ENCODE measurements at places on chromosomes 5 and 9.
A peak's percentile ranks its signal among the peaks of the same experiment; 100 is the strongest.

GRCh38 chr9:109977521-109977920, 197.5 kb downstream of the PALM2AKAP2 start:
- H3K36me3 ChIP-seq, result no peaks in the 10 kb centered on the region
- H3K4me1 ChIP-seq, result peaks cover 9% of the 10 kb centered on the region
- H3K27me3 ChIP-seq, result no peaks in the 10 kb centered on the region
- no peak overlapping the region for H3K27ac ChIP-seq

- no peaks in the 10 kb centered on the region for H3K27me3 ChIP-seq
- peaks cover 16% of the 10 kb centered on the region for H3K4me1 ChIP-seq
- no peak overlapping the region for H3K27ac ChIP-seq
- peaks cover 3% of the 10 kb centered on the region for H3K36me3 ChIP-seq
- H3K4me3 ChIP-seq, result no peak overlapping the region
These were observed 25.7 kb downstream of the SLC1A1 start for GRCh38 chr9:4515958-4516375.

GRCh38 chr9:738209-738915, 103.1 kb upstream of the DMRT1 start:
- H3K27ac ChIP-seq, result no peak overlapping the region
- peaks cover 2% of the 10 kb centered on the region for H3K36me3 ChIP-seq
- H3K27me3 ChIP-seq, result peaks cover 19% of the 10 kb centered on the region
- H3K4me3 ChIP-seq, result no peak overlapping the region
- no peaks in the 10 kb centered on the region for H3K4me1 ChIP-seq

DNA sequence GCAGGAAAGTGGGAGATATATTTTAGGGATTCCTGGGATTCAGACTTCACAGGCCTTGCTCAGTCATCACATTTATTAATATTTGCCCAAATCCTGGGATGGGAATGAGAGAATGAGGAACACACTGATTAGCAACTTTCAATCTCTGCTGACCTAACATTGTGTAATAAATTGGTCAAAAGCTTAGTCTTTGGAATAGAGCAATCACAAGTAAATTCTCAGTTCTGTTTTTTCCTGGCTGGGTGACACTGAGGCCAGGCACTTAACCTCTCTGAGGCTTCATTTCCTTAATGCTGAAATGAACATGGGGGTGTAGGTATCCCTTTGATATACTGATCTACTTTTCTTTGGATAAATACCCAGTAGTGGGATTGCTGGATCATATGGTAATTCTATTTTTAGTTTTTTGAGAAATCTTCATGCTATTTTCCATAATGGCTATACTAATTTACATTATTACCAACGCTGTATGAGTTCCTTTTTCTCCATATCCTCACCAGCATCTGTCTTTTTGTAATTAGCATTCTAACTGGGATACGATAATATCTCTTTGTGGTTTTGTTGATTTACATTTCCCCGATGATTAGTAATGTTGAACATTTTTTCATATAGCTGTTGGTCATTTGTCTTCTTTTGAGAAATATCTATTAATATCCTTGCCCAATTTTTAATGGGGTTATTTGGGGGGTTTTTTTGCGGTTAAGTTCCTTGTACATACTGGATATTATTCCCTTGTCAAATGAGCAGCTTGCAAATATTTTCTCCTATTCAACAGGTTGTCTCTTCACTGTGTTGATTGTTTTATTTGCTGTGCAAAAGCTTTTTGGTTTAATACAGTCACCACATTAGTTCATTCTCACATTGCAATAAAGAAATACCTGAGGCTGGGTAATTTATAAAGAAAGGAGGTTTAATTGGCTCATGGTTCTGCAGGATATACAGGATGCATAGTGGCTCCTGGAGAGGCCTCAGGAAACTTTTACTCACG, 36.8 kb upstream of the NIPBL start:
- H3K36me3 ChIP-seq, result no peaks in the 10 kb centered on the region
- no peak for DNase-seq
- no peak overlapping the region for H3K4me3 ChIP-seq
- H3K27me3 ChIP-seq, result peaks cover 40% of the 10 kb centered on the region

GRCh38 chr5:171340491-171340890, 31.4 kb downstream of the TLX3 start:
- no peak overlapping the region for H3K27ac ChIP-seq
- H3K4me1 ChIP-seq, result no peaks in the 10 kb centered on the region
- H3K27me3 ChIP-seq, result peaks cover 33% of the 10 kb centered on the region

- H3K4me3 ChIP-seq, result no peak overlapping the region
- no peak for DNase-seq
- peaks cover 28% of the 10 kb centered on the region for H3K27me3 ChIP-seq
- no peaks in the 10 kb centered on the region for H3K36me3 ChIP-seq
- H3K4me1 ChIP-seq, result no peaks in the 10 kb centered on the region
- no peak overlapping the region for H3K27ac ChIP-seq
These were observed 281.3 kb downstream of the ARRDC3 start for GRCh38 chr5:91101600-91102379.

GRCh38 chr5:5658226-5658625, 235.7 kb downstream of the ICE1 start:
- no peaks in the 10 kb centered on the region for H3K4me1 ChIP-seq
- H3K4me3 ChIP-seq, result no peak overlapping the region
- H3K27me3 ChIP-seq, result peaks cover 69% of the 10 kb centered on the region
- no peak overlapping the region for H3K27ac ChIP-seq

- H3K27me3 ChIP-seq, result peaks cover 9% of the 10 kb centered on the region
- no peak for DNase-seq
- no peaks in the 10 kb centered on the region for H3K36me3 ChIP-seq
These were observed 175.9 kb downstream of the RFK start for GRCh38 chr9:76218117-76218885.

- H3K36me3 ChIP-seq, result no peaks in the 10 kb centered on the region
- H3K4me1 ChIP-seq, result no peaks in the 10 kb centered on the region
- peaks cover 64% of the 10 kb centered on the region for H3K27me3 ChIP-seq
These were observed 58.3 kb upstream of the WDR41 start for GRCh38 chr5:77550406-77550805.

DNA sequence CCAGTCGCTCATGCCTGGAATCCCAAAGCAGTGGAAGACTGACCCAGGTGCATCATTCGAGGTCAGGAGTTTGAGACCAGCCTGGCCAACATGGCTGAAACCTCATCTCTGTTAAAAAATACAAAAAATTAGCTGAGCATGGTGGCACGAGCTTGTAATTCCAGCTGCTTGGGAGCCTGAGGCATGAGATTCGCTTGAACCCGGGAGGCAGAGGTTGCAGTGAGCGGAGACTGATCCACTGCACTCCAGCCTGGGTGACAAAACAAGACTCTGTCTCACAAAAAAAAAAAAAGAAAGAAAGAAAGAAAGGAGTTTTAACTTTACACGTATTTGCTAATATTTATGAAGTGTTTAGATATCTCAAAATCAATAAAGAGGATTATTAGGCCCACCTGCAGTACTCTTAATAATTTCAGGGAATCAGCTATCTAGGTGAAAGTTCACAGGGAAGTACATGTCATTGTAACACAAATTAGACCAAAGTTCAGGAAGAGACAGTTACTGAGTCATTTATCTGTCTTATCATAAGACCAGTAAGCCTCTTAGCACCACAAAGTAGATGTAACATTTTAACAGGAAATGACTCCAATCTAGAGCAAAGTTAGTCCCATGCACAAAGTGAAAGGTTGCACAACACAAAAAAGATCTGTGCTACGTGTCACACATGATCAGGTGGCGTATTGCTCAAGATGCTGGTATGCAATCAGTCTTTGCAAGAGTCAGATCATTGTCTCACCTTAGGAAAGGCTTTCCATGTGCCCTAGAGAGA, 34.1 kb upstream of the PLIN2 start:
- peak overlapping the region; percentile 94 for H3K27ac ChIP-seq
- H3K27me3 ChIP-seq, result no peaks in the 10 kb centered on the region
- H3K4me3 ChIP-seq, result peak overlapping the region; percentile 36
- peaks cover 13% of the 10 kb centered on the region for H3K4me1 ChIP-seq

DNA sequence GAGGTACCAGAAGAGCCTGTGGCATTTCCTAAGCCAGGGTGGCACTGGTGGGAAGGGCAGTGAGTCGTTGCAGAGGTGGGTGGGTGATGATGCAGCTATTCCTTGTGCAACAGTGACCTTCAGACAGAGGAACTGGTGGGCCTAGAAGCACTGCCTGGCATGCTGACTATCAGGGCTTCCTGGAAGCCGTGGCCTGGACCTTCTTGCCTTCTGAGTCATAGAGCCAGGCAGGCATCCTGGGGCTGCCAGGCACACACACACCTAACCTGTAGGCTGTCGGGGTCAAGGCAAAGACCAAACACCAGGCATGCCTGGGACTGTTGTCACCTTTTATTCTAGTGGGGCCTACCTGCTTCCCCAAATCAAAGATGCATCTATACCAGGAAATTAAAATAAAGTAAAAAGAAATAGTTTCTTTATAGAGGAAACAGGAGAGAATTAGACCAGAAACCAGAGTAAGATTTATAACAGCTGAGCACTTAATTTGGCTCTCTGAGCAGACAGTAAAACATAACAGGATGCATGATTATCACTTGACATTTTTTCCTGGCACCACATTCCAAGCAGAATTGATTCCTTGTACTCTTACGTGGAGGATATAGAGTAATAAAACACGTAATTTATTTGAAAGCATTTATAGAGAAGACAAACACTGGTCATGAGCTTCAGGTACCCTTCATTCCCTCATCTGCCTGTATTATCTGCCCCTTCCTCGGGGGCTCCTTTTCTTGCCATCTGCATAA, 25.1 kb downstream of the NANS start:
- peaks cover 16% of the 10 kb centered on the region for H3K4me1 ChIP-seq
- H3K27ac ChIP-seq, result peak overlapping the region; percentile 73
- no peak overlapping the region for H3K4me3 ChIP-seq

- H3K36me3 ChIP-seq, result peaks cover 59% of the 10 kb centered on the region
- no peak for DNase-seq
- H3K27ac ChIP-seq, result peak overlapping the region; percentile 17
- no peaks in the 10 kb centered on the region for H3K27me3 ChIP-seq
These were observed 17.5 kb upstream of the ROPN1L start for GRCh38 chr5:10424124-10424731.

DNA sequence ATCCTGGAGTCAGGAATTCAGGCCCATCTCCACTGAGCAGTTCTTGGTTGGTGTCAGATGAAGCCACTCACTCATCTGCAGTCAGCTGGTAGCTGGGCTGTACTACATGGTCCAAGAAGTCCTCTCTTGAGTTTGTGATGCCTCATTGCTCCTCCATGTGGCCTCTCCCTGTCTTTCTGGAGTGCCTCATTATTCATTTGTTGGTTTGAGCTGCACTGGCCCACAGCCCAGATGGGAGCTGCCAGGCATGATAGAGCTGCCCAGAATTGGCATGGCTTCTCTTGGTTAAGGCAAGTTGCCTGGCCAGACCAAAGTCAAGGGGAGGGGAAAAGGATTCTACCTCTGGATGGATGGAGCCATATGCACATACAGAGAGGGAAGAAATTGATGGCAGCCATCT, 8.0 kb downstream of the PTCD2 start:
- H3K4me3 ChIP-seq, result no peak overlapping the region
- no peak overlapping the region for H3K27ac ChIP-seq
- peaks cover 30% of the 10 kb centered on the region for H3K36me3 ChIP-seq
- no peak for DNase-seq
- peaks cover 6% of the 10 kb centered on the region for H3K4me1 ChIP-seq

DNA sequence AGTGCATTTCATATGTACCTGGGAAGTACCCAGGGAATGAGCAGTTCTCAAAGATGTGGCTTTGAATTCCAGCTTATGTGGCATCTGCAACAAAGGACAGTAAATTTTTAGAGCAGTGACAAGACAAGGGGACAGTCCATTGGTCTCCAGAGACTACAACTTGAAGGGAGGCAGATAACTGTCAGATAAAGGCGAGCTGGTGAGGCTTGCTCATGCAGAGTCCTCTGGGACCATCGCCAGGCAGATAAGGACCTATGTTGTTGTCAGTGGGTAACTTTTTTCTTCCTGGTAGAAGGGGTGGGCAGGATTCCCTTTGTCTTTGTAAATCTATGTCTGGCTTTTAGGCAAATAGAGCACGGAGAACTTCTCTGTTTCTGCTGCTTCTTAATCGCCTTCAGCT, 120.2 kb downstream of the ICE1 start:
- H3K27me3 ChIP-seq, result peaks cover 31% of the 10 kb centered on the region
- no peak overlapping the region for H3K27ac ChIP-seq
- no peaks in the 10 kb centered on the region for H3K4me1 ChIP-seq
- DNase-seq, result no peak
- H3K4me3 ChIP-seq, result no peak overlapping the region

DNA sequence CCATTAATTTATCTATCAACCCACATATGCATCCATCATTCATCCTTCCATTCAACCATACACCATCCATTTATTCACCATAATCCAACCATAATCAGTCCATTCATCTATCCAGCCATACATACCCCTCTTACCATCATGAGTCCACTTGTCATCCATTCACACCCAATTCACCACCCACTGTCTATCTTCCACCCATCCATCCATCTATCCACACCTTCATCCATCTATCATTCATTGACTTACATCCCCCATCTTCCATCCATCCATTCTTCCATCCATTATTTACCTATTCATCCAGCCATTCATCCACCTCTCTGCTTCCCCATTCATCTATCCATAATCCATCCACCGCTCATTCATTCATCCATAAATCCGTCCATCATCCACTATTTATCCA, 17.8 kb downstream of the PAEP start:
- no peaks in the 10 kb centered on the region for H3K27me3 ChIP-seq
- H3K4me3 ChIP-seq, result no peak overlapping the region
- no peaks in the 10 kb centered on the region for H3K4me1 ChIP-seq

GRCh38 chr5:4781299-4781698, 358.8 kb upstream of the ADAMTS16 start:
- H3K4me3 ChIP-seq, result no peak overlapping the region
- no peaks in the 10 kb centered on the region for H3K36me3 ChIP-seq
- H3K4me1 ChIP-seq, result no peaks in the 10 kb centered on the region
- DNase-seq, result no peak
- no peaks in the 10 kb centered on the region for H3K27me3 ChIP-seq

- H3K27me3 ChIP-seq, result peaks cover 12% of the 10 kb centered on the region
- no peaks in the 10 kb centered on the region for H3K36me3 ChIP-seq
- H3K27ac ChIP-seq, result no peak overlapping the region
- H3K4me1 ChIP-seq, result no peaks in the 10 kb centered on the region
These were observed 210.6 kb downstream of the PCSK5 start for GRCh38 chr9:76101075-76101474.

DNA sequence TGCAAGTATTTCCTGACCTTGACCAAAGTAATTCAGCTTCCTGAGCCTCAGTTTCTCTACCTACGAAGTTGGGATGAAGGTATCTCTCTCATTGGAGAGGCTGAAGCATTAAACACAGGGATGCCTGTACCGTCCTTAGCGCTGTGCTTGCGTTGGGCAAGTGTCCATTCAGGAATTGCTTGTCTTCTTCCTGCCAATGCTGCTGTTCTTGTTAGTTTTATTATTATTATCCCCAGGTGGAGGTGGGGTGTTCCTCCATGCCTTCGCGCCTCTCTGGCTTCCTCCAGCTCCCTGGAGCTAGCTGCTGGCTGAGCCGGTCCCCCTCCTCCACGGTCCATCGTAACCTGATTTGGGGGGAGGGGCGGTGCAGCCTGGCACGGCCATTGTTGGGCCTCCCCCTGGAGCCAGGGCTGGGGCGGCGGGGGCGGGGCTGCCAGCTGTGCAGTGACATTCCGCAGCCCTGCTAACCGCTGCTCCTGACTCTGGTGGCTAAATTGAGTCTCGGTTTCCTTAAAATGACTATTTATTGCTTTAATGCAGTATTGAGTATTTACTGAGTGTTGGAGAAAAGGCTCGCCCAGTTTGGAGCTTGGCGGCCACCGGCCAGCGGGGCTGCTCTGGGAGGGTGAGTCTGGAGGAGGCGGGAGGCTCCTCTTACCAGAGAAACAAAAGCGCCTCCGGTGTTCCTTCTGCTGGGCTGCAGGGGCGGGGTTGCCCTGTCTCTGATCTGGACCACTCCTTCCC, 51.3 kb downstream of the LMX1B start:
- no peak overlapping the region for H3K27ac ChIP-seq
- H3K4me1 ChIP-seq, result no peaks in the 10 kb centered on the region
- DNase-seq, result no peak
- no peaks in the 10 kb centered on the region for H3K36me3 ChIP-seq
- no peak overlapping the region for H3K4me3 ChIP-seq
